PC-3 (cell line): ENCODE measurements at places on chromosomes 7 and 10. TPM values are rescaled to one million over a fixed set of nuclear protein-coding genes. Genes with fewer than 3 reads are reported as not detected.
A peak's percentile ranks its signal among the peaks of the same experiment; 100 is the strongest.

HYAL4 gene
- total RNA-seq, result 0.26 and 0.98 TPM in 2 replicates

H2BK1 gene
- not detected in 2 replicates for total RNA-seq

MYH16 gene
- total RNA-seq, result 2.8 and 4.7 TPM in 2 replicates

FAM25G gene
- total RNA-seq, result not detected in 2 replicates

FANK1 gene
- total RNA-seq, result 0.95 and 2.4 TPM in 2 replicates

UCN3 gene
- not detected in 2 replicates for total RNA-seq

DNA sequence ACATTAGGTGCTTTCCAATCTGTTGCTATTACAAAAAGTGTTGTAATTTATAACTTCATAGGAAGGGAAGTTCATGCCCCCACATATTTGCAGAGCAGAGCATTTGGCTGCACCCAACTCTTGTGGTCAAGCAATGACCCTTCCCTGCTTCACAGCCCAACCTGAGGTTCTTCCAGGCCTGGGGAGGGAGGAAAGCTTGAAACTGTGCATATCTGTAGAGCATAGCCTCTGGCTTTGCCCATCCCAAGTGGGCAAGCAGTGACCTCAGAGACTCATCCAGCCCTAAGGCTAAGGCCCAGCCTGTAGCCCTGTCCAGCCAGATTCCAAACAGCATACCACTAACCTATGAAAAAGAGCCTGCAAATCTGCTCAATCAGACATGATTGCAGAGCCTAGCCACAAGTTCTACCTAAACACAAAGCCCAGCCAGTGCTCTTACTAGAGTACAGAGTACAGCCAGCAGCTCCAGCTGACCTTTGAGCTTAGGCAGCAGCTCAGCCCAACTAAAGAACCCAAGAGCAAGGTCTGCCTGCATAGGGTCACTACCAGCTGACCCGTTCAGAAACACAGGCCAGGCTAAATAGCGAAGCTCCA, 14.4 kb upstream of the GSTK1 start:
- H3K27me3 ChIP-seq, result no peaks in the 10 kb centered on the region
- no peak overlapping the region for H3K4me3 ChIP-seq
- H3K27ac ChIP-seq, result peak overlapping the region; percentile 33; the same call in 1 of the 2 replicates
- no peaks in the 10 kb centered on the region for H3K36me3 ChIP-seq
- peaks cover 33% of the 10 kb centered on the region for H3K4me1 ChIP-seq
- DNase-seq, result peak; percentile 76

DNA sequence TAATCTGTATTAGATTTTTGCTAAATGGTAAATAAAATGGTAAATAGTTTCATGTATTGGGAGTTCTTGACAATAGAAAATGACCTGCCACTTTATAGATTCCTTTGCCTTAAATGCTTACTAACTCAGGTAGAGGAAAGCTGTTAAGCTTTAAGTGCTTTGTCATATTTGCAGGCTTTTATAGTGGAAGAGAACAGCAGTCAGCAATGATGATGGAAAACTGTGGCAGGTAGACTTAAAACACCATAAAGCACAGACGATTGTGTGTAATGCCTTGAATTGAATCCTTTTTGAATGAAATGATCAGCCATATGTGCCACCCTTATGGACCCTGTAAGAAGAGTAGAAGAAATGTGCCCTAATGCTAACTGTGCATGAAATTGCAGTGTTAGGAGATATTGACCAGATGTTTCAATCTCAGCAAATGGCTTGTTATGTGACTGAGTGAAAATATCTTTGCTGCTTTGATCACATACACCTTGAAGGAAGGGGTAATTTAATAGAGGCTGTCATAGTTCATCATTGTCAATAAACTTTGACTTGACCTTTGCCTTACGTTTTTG, 230.4 kb downstream of the ADK start:
- no peaks in the 10 kb centered on the region for H3K4me1 ChIP-seq
- H3K4me3 ChIP-seq, result no peak overlapping the region
- H3K27me3 ChIP-seq, result no peaks in the 10 kb centered on the region

- no peaks in the 10 kb centered on the region for H3K36me3 ChIP-seq
- no peak overlapping the region for H3K4me3 ChIP-seq
- DNase-seq, result no peak
- H3K27me3 ChIP-seq, result peaks cover 58% of the 10 kb centered on the region
These were observed 443.2 kb downstream of the RPS24 start for GRCh38 chr10:78476844-78477243.

DNA sequence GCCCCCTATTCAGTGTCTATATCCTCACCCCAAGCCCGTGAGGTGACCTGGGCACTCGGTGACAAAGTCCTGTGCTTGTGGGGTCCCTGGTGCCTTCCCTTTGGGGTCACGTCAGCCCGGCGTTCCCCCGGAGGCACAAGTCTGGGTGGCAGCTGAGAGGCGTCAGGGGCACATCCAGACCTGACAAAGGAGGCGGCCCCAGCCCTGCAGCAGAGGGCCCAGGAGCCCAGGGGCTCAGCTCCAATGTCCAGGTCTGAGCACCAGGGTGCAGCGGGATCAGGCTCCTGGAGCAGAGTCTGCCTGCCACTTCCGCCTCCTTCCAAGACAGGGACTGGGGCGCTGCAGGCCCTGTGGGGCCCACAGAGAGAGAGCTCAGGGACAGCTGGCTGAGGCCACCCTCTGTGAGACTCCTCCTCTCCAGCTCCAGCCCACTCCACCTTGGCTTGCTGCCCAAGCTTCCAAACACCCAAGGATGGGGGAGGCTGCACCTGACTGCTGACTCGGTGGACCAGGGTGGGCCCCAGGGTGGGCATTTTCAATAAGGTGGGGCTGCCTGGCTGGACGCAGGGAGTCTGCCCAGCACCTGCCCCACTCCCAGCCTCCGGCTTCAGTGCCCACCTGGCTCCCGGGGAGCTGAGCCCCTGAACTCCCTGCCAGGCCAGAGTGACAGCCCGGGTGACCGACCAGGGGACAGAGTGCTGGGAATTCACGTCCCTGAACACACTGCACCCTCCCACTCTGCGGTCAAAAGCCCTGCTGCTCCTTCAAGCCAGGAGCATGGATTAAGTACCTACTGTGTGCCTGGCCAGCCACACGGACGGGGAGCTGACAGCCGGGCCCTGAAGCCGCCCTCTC, 1.0 kb upstream of the KNDC1 start:
- no peaks in the 10 kb centered on the region for H3K36me3 ChIP-seq
- no peaks in the 10 kb centered on the region; the same call in 1 of the 2 replicates for H3K4me1 ChIP-seq
- peaks cover 14% of the 10 kb centered on the region for H3K27me3 ChIP-seq
- no peak overlapping the region for H3K27ac ChIP-seq
- H3K4me3 ChIP-seq, result no peak overlapping the region

DNA sequence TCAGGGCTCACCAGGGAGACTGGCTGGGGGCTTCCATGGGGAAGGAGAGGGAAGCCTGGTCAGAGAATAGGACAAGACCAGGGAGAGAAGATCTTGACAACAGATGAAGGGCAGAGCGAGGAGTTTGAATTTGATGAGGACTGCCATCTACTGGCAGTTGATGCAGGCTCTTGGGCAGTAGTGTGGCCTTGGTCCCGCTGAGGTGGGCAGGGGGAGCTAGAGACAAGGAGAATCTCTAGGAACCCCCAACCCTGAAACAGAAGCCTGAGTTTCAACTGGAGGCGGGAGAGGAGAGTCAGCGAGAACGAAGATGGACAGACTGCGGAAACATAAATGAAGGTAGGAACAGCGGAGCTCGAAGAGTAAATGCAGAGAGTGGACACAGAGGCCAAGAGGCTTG, 81.0 kb downstream of the PPP1R3C start:
- H3K27ac ChIP-seq, result no peak overlapping the region
- peak; percentile 40 for DNase-seq
- 0 out of 2 replicates have a peak, but pooled peaks cover 4% of the 10 kb centered on the region for H3K4me1 ChIP-seq
- no peaks in the 10 kb centered on the region for H3K27me3 ChIP-seq
- no peak overlapping the region for H3K4me3 ChIP-seq

GRCh38 chr7:128421384-128421783, 11.6 kb upstream of the IMPDH1 start:
- H3K27me3 ChIP-seq, result no peaks in the 10 kb centered on the region
- peaks cover 4% of the 10 kb centered on the region for H3K4me1 ChIP-seq
- no peak overlapping the region for H3K27ac ChIP-seq
- DNase-seq, result no peak
- H3K4me3 ChIP-seq, result no peak overlapping the region

- peaks cover 9% of the 10 kb centered on the region; the same call in 1 of the 2 replicates for H3K4me1 ChIP-seq
- DNase-seq, result peak; percentile 9
- no peaks in the 10 kb centered on the region for H3K27me3 ChIP-seq
- H3K27ac ChIP-seq, result no peak overlapping the region
- H3K4me3 ChIP-seq, result no peak overlapping the region
These were observed 134.3 kb downstream of the AHR start for GRCh38 chr7:17432793-17433192.

- no peak overlapping the region for H3K4me3 ChIP-seq
- peaks cover 57% of the 10 kb centered on the region for H3K27me3 ChIP-seq
- no peaks in the 10 kb centered on the region for H3K4me1 ChIP-seq
- no peak for DNase-seq
- H3K36me3 ChIP-seq, result no peaks in the 10 kb centered on the region
- H3K27ac ChIP-seq, result no peak overlapping the region
These were observed 29.6 kb upstream of the CTNNA3 start for GRCh38 chr10:67725567-67725966.

DNA sequence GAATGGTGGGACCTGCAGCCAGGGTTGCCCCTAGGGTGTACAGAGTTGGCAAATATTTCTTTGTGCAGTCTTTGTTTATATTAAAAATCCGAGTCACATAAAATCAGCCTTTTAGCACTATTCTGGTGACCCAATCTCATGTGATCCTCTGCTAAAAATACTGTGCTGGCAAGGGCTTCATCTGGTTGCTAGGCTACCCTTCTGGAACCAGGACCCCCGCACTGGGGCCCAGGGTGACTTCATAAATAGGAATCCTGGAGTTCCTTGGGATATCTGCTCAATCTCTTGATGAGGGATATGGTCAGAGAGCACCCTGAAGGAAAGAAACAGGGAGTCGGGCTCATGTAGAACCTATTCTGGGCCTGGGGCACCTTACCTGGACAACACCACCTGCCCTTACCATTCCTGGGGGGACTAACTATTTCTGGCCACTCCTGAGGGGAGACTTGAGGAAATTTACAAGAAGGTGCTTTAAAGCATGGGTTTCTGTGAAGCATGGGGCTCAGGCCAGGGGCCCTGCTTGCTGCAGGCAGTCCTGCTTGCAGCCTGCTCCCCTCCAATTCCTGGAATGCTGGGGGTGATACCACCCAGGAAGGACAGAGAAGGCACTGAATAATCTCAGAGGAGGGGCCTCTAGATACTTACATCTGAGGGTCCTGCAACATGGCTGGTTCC, 44.7 kb downstream of the SH2D4B start:
- no peaks in the 10 kb centered on the region for H3K4me1 ChIP-seq
- H3K36me3 ChIP-seq, result no peaks in the 10 kb centered on the region
- H3K27ac ChIP-seq, result no peak overlapping the region
- no peak overlapping the region for H3K4me3 ChIP-seq
- no peak for DNase-seq

DNA sequence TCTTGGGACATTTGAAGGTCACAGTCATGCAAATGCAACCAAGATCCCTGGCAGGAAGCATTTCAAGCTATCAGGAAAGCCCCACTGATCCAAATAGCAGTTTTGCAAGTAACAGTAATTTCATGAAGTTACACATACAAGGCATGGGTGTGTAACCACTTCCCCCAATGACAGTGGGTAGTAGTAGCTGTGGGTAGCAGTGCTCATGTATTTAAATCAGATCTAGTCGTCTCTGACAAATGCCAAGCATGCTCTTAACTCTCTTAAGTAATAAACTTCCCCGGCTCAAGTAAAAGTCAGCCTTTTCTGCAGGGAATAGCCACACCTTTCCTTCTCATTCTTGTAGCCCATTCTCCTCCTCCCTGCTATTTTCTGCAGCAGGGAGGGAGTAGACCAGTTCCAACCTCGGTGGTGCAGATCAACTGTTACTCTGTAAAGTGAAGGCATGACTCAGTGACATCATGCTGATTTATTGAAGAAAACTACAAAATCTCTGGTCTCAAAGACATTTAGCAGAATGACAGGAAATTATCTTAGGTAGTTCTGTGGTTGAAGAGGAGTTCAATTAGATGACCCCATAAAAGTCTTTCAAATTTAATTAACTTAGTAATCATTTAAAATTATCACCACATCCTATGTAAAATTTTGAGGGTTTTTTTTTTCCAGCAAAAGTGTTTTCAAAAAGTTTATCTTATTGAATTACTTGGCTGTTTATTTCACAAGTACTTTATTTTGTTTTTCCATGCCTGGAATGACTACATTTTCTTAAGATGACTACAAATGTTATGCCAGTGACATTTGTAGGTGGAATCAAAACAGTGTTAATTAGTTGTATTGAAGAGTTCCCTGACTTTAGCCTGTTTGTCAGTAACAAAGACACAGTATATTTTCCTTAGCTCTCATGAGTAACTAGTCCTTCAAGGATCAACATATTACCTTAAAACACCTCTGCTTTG, 568.3 kb downstream of the INHBA start:
- peak; percentile 51 for DNase-seq
- peaks cover 13% of the 10 kb centered on the region for H3K4me1 ChIP-seq
- no peaks in the 10 kb centered on the region for H3K27me3 ChIP-seq
- H3K27ac ChIP-seq, result peak overlapping the region; percentile 23
- no peak overlapping the region for H3K4me3 ChIP-seq

GRCh38 chr10:31153692-31154091, 122.0 kb upstream of the ZNF438 start:
- no peaks in the 10 kb centered on the region for H3K27me3 ChIP-seq
- DNase-seq, result no peak
- H3K36me3 ChIP-seq, result no peaks in the 10 kb centered on the region
- no peak overlapping the region for H3K4me3 ChIP-seq

- H3K4me1 ChIP-seq, result no peaks in the 10 kb centered on the region
- no peak overlapping the region for H3K27ac ChIP-seq
- no peak overlapping the region for H3K4me3 ChIP-seq
- no peak for DNase-seq
- H3K36me3 ChIP-seq, result no peaks in the 10 kb centered on the region
- H3K27me3 ChIP-seq, result peaks cover 3% of the 10 kb centered on the region; the same call in 1 of the 2 replicates
These were observed 318.2 kb downstream of the CXCL12 start for GRCh38 chr10:44066527-44067255.

GRCh38 chr10:91251430-91252056, 31.1 kb downstream of the PCGF5 start:
- no peaks in the 10 kb centered on the region for H3K4me1 ChIP-seq
- no peaks in the 10 kb centered on the region for H3K27me3 ChIP-seq
- H3K4me3 ChIP-seq, result no peak overlapping the region
- DNase-seq, result peak; percentile 65
- no peak overlapping the region for H3K27ac ChIP-seq
